ENCODE measurements at places on chromosomes 2 and 18.

GRCh38 chr2:102050854-102051391 is 59.2 kb downstream of the IL1R2 start:
- no peak for DNase-seq

- no peak for DNase-seq
These were observed 260.8 kb upstream of the FAM98A start for GRCh38 chr2:33859811-33860461.

DNA sequence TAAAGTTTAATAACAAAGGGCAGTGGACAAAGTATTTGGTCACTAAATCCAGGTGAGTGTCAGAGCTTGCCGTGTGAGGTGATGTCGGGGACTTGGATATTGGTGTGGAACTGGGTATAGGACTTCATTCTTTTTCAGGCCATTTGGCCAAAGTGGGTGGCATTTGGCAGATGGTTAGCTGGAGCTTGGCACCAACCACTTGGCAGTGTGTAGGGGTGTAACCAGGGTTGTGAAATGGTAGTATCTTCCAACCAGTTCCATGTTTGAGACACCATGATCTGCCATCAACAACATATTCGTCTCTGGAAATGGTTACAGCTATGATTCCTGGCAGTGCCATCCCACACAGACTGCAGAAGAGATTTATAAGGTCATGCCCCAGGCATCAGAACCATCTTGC is 113.9 kb downstream of the CCDC85A start:
- DNase-seq, result no peak

DNA sequence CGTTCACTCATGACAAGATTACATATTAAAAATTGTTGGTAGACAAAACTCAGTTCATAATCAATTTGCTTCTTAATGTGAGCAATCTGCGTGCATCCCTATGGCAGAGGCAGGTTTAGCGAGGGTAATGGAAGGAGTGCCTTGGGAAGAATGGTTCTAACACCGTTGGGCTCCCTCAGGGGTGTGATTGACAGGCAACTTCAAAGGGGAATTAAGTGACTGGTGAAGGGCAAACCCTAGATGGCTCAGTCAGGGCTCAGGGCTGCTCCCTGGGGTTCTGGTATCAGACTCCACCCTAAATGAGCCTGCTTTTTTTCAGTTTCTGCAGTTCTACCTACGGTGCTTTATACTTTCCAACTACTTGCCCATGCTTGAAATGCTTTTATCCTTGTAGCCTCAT is 419.5 kb upstream of the CELF4 start:
- DNase-seq, result no peak

- no peak for DNase-seq
These were observed 76.9 kb downstream of the NXPH2 start for GRCh38 chr2:138703242-138703641.

DNA sequence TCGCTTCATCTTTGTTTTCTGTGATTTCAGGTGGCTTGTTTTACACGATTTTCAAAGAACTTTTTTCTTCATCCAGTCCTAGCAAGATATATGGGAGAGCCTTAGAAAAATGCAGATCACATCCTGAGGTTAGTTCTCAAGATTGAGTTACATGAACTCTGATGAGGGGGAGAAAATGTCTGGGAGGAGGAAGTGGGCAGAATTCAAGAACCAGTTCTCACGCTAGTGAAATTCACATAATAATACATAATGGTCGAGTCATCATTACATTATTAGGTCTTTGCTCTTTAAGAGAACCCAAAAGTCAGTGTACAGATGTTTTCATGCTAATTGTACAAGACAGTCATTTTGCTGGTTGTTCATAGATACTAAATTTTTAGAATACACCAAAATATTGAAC is 7.0 kb downstream of the TIMM21 start:
- no peak for DNase-seq

GRCh38 chr2:113277474-113278072 is 1.1 kb downstream of the PAX8 start:
- no peak for DNase-seq

DNA sequence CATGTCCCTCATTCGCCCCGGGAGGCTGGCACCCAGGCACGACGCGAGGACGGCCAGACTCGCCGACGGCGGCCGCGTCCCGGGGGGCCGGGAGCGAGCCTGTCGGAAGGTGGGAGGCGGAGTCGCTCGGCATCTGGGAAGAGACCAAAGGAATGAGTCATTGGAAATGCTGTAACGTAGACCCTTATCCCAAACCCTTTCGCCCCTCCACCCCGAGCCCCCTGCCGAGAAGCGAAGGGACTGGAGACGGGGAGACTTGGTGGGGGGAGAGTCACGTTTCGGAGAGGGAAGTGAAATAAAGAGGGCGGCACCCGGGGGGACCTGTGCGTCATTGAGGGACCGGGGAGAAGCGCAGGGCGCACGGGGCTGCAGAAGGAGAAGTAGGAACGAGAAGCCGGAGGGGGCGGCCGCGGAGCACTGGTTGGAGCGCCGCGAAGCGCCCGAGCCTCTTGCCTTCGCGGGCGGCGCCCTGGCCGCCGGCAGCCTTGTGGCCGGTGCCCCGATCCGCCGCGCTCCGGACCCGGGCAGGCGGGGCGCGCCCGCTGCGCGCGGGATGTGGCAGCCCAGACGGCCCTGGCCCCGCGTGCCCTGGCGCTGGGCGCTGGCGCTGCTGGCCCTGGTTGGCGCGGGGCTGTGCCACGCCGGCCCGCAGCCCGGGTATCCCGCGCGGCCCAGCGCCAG is at the start of gene EMILIN2:
Gene EMILIN2 (plus strand): TSS at position 371 of the 681 bp plus-strand sequence. CDS start 183 bp downstream, at position 554.
- DNase-seq, result peak; percentile 46

DNA sequence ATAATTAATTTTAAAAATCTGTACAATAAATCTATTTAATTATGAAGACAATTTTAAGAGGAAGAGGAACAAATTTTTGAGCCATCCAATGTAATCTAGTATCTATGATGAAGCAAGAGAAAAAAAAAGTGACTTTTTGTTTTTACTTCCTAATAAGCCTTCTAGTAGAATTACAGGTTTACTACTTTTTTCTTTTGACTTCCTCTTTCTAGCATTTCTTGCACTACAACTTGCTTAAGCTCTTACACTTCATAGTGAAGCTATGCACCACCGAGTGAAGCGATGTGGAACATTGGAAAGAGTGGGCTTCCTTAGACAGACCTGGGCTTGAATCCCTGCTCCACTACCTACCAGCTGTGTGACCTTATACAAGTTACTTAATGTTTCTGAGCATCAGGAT is 2.1 kb downstream of the SERPINB2 start:
- no peak for DNase-seq

DNA sequence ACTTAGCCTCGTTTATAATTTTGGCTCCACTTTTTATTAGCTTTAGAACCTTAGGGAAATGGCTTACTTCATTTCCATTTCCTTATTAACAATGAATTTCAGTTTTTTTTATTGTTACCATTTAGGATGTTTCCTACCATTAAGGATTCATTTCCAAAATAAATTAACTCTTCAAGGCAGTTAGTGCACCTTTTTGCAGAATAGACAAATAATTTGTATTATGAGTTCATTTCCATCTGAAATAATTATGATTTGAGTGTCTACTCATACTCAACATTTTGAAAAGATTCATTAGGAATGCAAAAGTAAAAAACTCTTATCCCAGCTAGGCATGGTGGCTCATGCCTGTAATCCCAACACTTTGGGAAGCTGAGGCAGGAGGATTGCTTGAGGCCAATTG is 186.8 kb upstream of the STON1 start:
- DNase-seq, result no peak

GRCh38 chr2:187379869-187380268 is 68.2 kb downstream of the CALCRL start:
- no peak for DNase-seq

GRCh38 chr2:232328032-232328422 is 50.5 kb upstream of the ALPP start:
- no peak for DNase-seq

- DNase-seq, result no peak
These were observed 11.8 kb upstream of the MAL start for GRCh38 chr2:95013726-95014125.

DNA sequence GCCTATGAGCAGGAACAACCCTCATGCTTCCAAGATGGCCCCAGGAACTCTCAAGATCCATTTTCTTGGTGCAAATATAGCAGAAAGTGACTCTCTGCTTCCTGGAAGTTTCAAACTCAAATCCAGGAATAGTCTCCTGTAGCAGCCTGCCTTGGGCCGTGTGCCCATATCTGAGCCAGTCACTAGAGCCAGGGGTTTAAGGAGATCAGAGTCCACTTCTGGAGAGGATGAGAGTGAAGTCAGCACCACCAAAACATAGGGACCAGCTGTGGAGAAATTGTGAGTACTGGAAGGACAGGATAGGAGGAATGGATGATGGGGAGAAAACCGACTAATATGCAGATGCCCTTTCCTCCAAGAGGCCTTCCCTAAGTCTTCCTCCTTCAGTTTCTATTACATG is 33.2 kb downstream of the PSD4 start:
- no peak for DNase-seq

GRCh38 chr2:95063086-95063958 is 37.8 kb downstream of the MAL start:
- DNase-seq, result no peak

DNA sequence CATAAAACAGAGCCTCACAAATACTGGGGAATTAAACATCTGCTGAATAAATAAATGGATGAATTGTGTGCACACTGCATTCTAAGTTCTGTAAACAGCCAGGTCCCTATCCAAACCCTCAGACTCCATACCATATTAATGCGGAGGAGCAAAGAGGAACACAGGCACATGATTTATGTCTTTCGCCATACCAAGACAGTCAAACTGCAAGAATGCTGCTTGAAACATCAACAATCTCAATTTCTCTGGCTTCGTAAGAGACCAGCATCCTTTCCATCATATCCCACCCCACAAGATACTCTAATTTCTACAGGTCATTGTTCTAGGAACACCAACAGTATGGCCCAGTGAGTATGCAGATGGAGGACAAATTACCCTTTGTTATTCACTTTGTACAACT is 15.0 kb downstream of the KANSL3 start:
- DNase-seq, result no peak

DNA sequence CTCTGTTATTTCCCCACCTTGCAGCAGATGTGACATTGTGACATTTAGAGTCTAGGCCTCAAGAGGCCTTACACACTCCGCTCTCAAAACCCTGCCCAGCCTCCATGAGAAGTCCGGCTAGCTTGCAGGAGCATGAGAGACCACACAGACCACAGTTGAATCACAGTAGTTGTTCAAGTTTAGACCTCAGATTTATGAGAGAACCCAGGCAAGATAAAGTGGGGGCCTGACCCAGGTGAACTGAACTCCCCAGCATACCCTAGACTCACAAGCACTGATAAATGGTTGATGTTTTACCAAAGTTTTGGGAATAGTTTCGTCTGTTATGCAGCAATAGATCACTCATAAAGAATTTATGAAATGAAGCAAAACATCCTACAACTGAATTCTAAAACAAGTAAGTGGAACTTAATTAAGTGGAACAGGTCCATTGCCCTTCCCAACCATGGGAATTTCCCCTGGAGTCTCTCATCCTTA is 4.7 kb upstream of the STAT1 start:
- no peak for DNase-seq

GRCh38 chr18:37420315-37420880 is 145.2 kb downstream of the CELF4 start:
- DNase-seq, result no peak

- DNase-seq, result no peak
These were observed 41.0 kb upstream of the DOCK10 start for GRCh38 chr2:225083276-225083675.

DNA sequence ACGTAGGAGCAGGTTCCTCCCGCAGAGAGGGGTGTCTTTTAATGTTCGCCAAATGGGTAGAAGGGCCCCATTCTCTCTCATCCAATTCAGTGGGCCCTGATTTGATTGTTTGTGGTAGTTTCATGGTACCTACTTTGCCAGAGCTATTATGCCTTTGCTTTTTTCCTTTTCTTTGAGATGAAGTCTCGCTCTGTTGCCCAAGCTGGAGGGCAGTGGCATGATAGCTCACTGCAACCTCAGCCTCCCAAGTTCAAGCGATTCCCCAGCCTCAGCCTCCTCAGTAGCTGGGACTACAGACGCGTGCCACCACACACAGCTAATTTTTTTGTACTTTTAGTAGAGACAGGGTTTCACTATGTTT is 59.7 kb downstream of the DDX1 start:
- DNase-seq, result no peak

- peak; percentile 32 for DNase-seq
These were observed 909 bp downstream of the TMEM87B start for GRCh38 chr2:112055730-112056625.

GRCh38 chr2:227655454-227655853 is 11.2 kb upstream of the SCYGR5 start:
- DNase-seq, result no peak

DNA sequence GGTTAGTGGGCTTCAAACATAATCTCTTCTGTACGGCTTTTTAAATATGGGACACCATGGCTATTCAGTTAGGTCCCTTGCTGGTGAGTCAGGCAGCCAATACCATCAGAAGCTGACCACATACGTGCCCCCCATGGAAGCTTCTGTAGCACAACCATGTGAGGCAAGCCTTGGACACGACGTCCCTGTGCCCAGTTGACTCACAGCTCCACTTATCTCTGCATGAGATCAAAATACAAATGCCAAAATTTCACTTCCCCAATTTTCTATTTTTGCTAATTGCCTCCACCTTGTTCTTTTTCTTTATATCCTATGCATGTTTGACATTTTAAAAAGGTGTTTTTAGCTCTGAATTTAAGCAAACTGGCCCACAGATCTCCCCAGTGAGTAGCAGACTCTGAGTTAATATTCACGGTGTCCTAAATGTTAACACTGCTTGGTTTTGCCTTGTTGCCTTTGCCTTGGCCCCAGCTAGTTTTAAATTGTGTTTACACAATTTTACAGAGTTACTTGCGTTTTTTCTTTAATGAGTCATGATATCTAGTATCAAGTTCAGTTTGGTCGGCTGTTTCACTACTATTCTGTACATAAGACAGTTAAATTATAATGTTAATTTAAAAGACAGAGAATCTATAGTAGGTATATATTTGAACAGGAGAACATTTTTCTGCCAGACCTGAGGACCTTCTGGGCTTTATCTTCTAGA is 77.5 kb downstream of the CDCA7 start:
- DNase-seq, result no peak

DNA sequence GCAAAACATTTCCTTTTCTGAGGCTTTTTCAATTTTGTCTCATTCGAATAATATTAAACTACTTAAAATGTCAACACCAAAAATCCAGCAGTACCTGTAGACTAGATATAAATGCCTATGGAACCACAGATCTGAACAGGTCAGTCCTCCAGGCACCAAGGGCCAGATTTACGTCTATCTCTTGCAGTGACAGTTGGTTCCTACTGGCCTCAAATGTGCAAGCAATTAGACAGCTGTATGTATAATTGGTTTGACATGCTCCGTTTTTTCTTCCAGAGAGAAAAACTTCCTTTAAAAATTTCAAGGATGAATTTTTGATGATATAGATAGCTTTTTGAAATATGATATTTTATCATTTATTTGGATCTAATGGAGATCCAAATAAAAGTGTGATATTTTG is 443.8 kb upstream of the POU3F3 start:
- no peak for DNase-seq

- no peak for DNase-seq
These were observed 16.3 kb downstream of the SLC8A1 start for GRCh38 chr2:40435426-40436092.

- DNase-seq, result no peak
These were observed 2.3 kb downstream of the MBOAT2 start for GRCh38 chr2:9001229-9001628.
